ENCODE measurements at places on chromosomes 3 and 15.

DNA sequence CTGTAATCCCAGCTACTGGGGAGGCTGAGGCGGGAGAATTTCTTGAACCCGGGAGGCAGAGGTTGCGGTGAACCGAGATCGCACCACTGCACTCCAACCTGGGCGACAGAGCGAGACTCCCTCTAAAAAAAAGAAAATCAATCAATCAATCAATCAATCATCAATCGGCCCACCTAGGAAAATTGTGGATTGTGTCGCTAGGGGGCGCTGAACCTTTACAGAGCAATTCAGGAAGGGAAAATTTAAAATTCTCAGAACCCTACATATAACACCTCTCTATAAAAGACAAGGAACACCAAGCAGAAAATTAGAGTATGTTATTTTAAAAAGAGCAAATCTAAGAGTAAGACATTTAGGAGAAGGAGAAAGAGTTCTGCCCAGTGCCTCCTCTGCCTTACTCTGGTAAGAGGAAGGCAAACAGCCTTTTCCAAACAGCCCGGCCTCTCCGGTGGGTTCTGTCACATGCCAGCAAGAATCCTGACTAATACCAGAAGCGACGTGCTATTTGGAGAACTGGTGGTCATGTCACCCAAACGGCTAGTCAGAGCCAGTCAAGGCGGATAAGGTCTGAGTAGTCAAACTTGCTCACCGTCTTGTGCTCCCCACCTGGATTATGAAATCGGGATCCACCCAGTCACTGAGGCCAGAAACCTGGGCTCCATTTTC lies 22.3 kb upstream of the SMCO1 start:
- no peak for DNase-seq

GRCh38 chr15:101256757-101257156 lies 4.9 kb upstream of the CHSY1 start:
- no peak for DNase-seq

DNA sequence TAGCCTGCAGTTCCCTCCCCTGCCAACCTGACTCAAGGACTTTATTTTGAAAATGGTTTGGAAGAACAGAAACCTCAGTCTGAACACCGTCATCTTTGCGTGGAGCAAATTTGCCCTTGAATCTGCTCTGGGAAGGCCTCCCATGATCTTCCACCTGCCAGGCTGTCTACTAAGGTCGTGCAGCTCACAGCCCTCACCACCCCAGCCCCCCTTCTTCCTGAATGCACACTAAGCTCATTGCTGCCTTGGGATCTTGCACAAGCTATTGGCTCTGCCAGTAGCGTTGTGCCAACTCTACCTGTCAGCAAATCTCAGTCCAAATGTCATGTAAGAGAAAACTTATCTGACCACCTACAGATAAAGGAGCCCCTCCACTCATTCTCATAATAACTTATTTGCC lies 141.5 kb downstream of the USP13 start:
- no peak for DNase-seq

- no peak for DNase-seq
Measured at GRCh38 chr3:76561494-76562236, 478.2 kb upstream of the ROBO2 start.

GRCh38 chr3:172312711-172313110 lies 135.5 kb downstream of the GHSR start:
- no peak for DNase-seq

DNA sequence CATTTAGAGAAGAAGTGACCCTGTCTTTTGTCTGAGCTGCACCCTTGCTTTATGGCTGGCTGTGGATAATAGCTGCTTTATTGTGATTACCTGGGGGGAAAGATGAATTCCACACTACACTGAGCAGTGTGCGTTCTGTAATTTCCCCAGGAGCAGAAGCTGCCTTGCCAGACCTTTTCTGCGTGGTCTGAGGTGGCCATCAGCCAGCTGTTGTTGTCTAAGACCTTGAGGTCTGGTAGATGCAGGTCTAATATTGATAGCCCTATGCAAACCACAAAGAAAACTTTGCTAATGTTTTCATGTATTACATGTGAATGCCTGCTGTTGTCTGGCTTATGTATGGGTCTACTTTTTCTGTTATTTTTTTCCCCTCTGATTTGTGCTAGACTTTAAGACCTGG lies 144.6 kb downstream of the THSD4 start:
- no peak for DNase-seq

DNA sequence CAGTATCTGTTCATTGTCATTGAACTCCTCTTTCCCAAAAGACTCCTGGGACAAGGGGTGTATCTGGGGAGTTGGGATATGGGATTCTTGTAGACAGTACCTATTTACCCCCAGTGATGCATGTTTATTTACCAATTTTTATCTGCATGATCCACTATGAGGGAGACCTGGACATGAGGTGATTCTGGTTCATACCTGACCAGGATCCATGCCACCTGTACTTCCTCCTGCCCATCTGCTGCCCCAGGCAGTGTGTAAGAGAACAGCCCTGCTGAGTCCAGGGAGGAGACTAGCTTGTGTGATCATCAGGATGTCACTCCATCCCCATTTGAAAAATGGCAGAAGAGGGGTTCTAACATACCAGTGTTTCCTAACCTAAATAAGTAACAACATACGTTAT lies 3.1 kb upstream of the TPRG1 start:
- DNase-seq = no peak

GRCh38 chr3:17771177-17772017 lies 29.0 kb upstream of the TBC1D5 start:
- no peak for DNase-seq

DNA sequence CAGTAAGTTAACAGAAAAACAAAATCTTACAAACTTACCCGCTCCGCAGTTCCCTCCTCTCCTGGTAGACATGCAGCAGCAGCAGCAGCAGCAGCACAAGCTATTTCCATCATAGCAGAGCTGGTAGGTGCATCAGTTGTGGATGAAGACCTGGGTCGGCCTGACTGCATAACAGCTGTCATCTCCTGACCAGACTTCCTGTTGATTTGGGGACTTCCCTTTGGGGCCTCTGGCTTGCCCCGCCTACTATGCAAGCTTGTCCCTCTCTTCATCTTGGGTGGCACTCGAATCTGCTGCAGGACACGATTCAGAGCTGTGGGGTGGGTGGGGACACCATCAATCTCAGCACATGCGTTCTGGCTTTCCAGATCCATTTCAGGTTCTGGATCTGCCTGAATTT lies 65.7 kb downstream of the TMCC1 start:
- no peak for DNase-seq

DNA sequence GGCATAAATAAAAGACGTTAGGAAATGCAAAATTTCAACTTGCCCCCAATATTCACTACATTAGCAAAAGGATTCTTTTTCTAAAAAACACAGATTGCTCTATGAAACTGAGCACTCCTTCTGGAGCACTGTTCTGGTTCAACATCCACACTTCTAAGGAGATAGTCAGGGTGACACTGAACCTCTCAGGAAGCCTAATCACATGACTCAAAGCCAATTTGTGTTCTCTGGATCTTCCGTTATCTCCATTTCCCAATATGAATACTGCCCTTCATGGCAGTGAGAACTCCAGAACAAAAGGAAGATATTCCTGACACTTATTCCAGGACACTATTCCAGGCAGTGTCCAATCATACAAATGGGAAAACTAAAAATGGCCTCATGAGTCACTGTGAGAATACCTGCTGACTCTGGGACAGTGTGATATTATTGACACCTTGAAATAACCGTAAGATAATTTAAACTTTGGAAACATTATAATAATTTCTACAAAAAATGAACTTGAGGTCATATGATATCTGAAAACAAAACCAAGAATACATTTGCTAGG lies 21.4 kb upstream of the TRPM7 start:
- DNase-seq = no peak

- DNase-seq = no peak
Measured at GRCh38 chr3:16455001-16455400, 58.5 kb downstream of the RFTN1 start.

GRCh38 chr3:114285648-114286230 lies 8.1 kb upstream of the TIGIT start:
- DNase-seq = no peak
